NCI-H774 (cell line): ENCODE measurements at places on chromosomes 2 and 18.

- DNase-seq, result no peak
Measured at GRCh38 chr18:75369026-75369721, 58.3 kb downstream of the SMIM21 start.

- no peak for DNase-seq
Measured at GRCh38 chr18:53018791-53019190, 678.8 kb downstream of the DCC start.

- no peak for DNase-seq
Measured at GRCh38 chr2:4965556-4966320, 726.4 kb upstream of the SOX11 start.

GRCh38 chr2:177074099-177074710, 138.4 kb upstream of the HNRNPA3 start:
- no peak for DNase-seq

DNA sequence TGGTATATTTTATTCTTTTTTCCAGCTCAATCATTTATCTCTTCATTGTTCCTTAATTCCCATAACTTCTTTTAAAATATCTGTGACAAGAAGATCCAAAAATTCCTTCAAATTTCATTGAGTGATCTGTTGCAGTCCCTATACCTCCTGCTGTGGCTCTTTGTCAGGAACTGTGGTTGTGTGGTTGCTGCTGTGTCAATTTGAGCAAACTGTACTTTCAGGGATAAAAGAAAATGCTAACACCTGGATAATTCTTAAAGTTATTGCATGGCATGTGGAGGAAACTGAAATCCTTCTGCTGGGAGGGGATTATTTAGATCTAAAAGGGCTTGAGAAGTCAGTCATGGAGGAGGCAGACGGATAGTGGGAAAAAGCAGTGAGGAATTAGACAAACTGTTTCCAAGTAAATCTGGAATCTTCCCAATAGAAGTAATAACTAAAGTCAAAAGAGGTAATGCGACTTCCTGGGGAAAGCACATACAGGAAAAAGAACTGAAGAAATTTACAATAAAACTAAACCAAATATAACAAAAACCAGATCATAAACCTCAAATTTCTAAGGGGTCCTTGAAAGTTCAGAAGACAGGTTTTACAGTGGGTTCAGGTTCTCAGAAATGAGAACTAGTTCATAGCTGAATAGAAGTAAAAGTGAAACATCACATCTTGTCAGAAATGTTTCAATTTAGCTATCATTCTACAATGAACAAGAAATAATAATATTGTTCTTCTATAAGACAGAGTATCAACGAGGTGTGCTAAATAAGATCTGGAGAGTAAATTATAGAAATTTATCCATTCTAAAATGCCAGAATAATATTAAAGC, 33.5 kb upstream of the CD226 start:
- no peak for DNase-seq

DNA sequence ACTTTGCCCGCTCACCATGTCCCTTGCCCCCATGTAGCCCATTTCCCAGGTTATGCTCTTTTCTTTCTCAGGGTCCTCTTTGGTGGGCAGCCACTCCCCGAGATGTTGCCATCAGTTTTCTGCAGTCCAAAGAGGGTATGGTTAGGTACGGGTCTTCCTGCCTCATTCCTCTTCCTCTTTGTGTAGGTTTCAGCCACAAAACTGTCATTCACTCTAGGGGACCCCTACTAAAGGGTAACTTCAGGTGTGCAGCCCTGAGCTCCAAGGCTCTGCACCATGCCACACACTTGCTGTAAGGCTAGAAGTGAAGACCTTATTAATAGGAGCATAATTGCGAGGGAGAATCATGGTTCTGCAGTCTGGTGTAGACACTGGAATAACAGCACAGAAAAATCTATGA, 99.8 kb upstream of the ZNF397 start:
- no peak for DNase-seq

- no peak for DNase-seq
Measured at GRCh38 chr2:174330945-174331594, 3.7 kb upstream of the SP9 start.

- DNase-seq, result no peak
Measured at GRCh38 chr2:24832073-24832461, 38.8 kb downstream of the CENPO start.

- DNase-seq, result no peak
Measured at GRCh38 chr2:218722419-218722818, 11.8 kb downstream of the TTLL4 start.

DNA sequence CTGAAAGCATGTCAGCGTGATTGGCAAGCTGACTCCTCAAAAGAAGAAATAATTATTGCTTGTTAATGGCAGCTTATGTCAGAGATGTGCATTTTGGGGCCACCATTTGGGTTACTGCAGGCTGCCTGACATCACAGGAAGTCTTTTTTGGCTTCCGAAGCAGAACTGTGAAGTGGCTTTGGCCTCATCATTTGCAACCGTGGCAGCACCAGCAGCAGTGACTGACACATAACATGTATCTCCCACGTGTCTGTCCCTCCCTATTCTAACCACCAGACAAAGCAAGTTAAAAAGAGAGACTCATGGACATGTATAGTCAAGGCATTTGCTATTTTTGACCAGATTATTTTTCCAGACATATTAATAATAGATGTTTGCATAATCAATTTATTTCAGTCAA, 488.7 kb upstream of the ACVR2A start:
- no peak for DNase-seq

- no peak for DNase-seq
Measured at GRCh38 chr2:174985614-174986013, 19.6 kb downstream of the CHN1 start.

- DNase-seq, result no peak
Measured at GRCh38 chr2:28557389-28558131, 61.7 kb downstream of the PLB1 start.

- no peak for DNase-seq
Measured at GRCh38 chr18:33875029-33875565, 297.1 kb downstream of the ASXL3 start.

DNA sequence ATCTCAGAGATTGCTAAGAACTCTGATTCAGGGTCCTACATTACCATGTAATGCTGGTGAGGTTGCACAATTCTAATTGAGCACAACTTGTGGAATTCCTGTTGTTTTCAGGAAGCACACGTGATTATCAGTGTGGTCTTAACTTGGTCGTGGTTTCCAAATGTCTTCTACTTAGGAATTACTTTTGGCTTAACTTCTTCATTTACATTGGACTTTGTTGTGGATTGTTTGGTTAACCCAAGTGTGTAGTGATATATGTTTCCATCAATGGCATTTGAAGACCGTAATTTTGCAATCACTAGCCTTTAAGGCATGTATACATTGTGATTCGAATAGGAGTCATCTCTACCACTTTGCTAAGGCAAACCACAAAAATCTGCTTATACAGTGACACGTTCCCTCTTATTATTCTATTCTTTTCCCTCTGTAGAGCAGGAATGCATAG, 373.3 kb downstream of the IRS1 start:
- no peak for DNase-seq

- DNase-seq, result no peak
Measured at GRCh38 chr18:6255116-6255705, 159.5 kb downstream of the L3MBTL4 start.

DNA sequence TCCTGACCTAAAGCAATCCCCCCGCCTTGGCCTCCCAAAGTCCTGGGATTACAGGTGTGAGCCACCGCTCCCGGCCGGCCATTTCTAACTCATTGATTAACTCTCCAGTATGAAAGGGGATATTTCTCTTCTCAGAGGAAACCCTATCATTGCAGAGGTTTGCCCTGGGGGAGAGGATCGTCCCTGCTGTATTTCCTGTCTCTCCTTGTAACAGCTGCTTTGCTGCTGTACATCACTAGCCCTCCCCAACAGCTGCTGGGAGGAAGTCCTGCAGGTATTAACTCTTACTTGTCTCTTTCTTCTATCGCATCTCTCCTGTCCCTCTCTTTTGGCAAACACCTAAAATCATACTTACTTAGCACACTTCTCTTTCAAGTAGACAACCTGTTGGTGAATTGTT, 219.0 kb upstream of the DSEL start:
- DNase-seq, result no peak

DNA sequence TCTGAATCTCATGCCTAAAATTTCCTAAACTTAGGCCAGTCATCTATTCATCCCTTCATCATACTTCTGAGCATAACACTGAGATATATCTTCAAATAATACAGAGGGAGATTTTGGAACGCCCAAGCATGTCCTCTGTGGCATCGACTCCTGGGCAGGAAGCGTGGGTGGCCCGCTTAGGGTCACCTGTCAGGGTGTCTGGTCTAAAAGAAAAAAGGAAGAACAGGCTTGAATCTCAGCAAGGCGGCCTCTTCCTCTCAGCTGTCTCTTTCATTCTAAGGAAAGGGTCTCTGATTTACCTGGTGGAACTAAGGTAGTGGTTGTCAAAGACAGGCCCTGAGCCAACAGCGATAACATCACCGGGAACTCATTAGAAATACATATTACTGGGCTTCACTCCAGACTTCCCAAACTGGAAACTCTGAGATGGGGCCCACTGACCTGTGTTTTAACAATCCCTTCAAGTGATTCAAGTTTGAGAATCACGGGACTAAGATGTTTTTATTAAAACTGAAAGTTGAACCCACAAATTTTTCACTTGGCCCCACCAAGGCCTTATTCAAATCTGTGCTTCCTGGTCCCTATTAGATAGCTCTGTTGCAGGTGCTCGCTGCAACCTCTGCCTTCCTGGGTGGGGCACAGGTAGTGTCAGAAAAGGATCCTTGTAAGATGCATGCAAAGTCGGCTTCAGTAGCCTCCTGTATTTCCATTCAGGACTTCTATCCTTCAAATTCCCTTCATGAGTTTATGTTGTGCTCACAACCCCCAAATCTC, 162.3 kb upstream of the CCDC68 start:
- DNase-seq, result no peak

DNA sequence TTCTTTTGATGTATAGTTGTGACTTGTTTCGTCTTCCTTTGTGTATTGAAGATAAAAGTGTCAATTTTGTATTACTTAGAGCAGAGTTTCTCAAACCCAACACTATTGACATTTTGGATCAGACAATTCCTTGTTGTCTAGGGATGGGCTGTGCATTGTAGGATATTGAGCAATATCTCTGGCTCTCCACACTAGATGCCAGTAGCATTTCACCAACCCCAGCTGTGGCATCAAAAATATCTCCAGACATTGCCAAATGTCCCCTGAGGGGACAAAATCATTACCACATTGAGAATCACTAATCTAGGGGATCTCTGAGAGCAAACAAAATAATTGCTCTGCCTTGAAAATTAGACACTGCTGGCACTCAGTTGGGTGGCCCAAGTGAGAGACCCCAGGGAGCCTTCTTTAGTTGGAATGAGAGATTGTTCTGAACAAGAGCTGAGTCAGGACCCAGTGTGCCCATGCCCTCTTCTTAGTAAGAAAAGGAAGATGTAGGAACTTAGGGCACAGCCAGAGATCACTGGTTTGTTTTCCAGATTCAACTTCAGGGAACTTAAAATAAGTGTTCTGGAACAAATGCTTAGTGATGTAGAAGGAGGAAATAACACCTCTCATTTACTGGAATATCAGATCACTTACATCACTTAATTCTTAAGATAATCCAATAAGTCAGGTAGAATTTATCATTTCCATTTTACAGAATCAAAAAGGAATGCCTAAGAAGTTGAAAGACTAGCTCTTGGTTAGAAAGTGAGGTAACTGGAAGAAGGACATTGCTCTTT, 466.6 kb upstream of the TNP1 start:
- DNase-seq, result no peak

- no peak for DNase-seq
Measured at GRCh38 chr2:105872142-105872728, 127.5 kb downstream of the NCK2 start.

DNA sequence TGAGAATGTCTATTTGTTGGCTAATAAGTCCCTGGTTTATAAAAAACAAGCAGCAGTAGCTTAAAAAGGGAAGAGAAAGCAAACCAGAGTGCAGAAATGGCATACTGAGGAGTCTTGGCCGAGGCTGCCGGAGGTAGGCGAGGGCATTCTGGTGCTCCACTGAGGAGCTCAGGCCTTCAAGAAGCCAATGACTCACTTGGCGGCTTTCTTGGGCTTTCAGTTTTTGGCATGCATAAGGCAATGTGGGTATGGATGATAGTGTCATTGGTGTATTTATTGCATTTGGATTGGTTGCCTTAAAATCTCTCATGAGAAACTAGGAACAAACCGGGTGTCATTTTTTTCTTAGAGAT, 119.6 kb upstream of the ARL5A start:
- DNase-seq, result no peak

DNA sequence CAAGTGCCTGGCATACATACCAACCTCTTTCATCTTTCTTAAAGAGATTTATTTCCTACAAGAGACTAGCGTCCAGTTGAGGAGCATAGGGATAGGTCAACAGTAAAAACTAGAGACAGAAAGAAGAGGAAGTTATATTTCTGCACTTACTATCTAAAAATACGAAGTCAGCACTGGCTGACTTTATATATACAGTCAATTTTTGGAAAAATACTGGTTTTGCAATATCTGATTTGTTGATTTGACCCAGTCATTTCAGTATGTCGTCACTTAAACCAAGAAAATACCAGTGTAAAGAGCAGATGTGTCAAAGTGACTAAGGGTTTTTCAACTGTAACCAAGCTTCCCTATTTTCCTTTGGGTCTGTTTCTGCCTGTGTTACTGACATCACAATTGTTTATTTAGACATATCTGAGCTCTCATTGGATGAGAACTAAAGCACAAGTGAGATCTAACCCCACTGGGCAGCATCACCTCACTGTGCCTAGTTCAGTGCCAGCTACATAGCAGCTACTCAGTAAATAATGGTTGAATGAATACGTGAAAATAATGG, 23.0 kb downstream of the CYTIP start:
- no peak for DNase-seq

- no peak for DNase-seq
Measured at GRCh38 chr2:200172521-200172920, 134.0 kb upstream of the SPATS2L start.

DNA sequence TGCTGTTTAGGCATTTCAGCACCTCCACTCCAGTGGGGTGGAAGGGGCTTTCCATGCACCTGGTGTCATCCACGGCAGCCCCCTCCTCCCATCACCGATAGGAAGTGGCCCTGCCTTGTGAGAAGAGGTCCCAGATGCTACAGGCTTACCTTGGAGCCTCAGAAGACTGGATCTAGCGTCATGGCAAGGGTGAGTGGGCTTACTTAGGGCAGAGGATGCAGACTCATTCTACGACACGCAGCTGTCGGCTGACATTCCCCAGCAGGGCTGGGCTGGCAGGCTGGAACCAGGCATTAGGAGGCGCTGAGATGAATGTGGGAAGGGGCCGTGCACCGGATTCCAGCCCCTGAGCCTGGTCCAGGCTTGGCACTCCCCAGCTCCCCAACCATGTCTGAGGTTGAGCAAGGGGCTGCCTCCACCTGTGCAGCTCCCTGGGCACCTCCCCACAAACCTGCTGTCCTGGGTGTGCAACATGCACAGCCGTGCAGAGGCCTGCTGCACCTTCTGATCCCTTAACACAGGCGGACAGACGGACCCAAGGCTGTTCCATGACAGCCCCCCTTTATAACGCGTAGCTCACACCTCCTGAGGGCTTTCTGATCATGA, 1.7 kb upstream of the PRLH start:
- DNase-seq, result no peak
